ENCODE measurements at places on chromosomes 12 and 14.

- no peak for DNase-seq
Measured at GRCh38 chr12:53530061-53530460, 22.8 kb upstream of the NPFF start.

- DNase-seq = no peak
Measured at GRCh38 chr12:120259418-120260202, 5.9 kb downstream of the PXN start.

GRCh38 chr14:99621948-99622347, 17.9 kb upstream of the CCDC85C start:
- DNase-seq = no peak

DNA sequence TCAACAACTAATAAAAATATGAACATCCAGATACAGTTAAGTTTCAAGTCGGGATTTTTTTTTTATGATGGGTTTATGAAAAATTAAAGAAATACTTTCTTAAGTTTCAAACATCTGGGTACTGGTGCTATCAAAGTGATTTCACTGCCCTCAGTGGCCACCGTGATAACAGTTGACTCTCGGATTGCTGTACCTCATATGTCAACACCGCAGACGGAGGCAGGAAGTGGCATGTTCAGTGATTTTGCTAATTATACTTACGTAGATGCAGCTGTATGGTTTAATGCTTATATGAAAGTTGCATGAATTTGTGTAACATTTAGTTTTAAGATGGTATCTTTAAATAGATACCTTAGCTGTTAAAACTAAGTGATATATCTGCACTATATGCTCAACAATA, 20.8 kb upstream of the FBLN5 start:
- DNase-seq = no peak

- no peak for DNase-seq
Measured at GRCh38 chr14:96088911-96089310, 49.7 kb downstream of the C14orf132 start.

- no peak for DNase-seq
Measured at GRCh38 chr12:119672194-119672593, 4.3 kb downstream of the PRKAB1 start.

GRCh38 chr12:1501695-1502378, 92.5 kb downstream of the FBXL14 start:
- DNase-seq = no peak

DNA sequence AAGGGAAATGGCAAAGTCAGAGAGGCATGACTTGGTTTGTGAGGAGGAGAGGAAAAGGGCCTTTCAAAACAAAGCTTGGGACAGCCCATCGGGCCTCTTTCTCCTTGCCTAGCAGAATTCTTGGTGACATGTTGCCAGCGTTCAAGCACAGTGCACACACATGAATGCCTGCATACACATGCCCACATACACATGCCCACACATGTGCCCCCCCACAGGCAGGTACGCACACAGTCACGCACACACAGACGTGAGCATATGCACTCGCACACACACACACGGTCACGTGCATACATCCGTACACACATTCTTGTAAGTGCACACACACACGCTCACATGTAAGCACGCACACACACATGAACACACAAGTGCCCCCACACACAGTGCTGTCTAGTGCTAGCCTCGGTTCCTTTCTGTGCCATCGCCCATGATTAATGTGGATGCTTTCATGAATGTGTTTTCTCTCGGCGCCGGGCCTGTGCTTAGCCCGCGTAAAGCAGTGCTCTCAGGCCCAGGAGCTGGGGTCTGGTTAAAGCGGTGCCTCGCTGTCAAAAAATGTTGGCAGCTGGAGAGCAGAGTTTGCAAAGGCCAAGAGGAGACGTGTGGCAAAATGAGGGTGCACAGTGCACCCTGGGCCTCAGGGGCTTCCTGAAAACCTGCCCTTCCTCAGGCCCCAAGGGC, 328.8 kb upstream of the DIO3 start:
- no peak for DNase-seq

DNA sequence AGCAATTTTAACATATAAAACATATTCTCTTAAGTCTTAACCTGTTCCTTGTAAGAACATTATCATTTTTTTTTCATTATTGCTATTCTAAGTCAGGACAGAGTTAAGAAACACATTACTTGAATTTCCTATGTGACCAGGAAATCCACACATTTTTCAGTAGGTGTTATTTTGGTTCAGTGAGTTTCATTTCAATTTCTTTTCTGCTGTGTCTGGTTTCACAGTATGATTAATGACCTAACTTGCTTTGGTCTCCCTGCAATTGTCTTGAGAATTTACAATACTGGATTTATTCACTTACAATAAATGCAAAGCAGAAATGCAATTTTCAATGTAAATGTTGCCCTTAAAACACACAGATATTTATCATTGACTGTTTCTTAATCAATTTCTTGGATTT, 396.9 kb upstream of the TMTC1 start:
- DNase-seq = no peak

DNA sequence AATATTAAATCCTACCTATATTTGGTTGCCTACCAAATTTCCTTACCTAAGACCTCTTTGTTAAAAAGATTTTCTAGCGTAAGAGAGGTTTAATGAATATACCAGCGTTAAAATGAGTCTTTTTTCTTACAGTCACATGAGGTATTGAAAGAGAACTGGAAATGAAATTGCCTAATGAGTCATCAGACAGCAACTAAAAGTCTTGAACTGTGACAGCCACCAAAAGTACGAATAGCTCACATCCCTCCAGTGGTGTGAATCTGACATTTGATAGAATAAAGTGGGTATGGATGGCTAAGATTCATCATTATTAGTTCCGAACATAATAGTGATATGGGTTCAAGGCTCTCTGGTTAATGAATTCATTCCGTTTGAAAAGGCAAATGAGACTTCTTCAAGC, 1297.3 kb downstream of the AACS start:
- DNase-seq = no peak

- DNase-seq = no peak
Measured at GRCh38 chr14:65993103-65993502, 493.1 kb upstream of the CCDC196 start.

DNA sequence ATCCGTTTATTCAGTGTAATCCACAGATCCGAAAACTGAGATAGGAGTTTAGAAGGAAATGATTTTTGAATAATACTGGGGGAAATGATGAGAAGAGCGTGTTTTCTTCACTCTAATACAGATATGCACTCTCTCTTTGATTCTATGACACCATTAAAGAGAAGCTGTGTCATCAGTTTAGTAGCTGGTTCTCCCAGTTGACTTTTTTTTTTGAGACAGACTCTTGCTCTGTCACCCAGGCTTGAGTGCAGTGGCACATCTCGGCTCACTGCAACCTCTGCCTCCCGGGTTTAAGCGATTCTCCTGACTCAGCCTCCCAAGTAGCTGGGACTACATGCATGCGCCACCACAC, 48.4 kb upstream of the EML1 start:
- DNase-seq = no peak

DNA sequence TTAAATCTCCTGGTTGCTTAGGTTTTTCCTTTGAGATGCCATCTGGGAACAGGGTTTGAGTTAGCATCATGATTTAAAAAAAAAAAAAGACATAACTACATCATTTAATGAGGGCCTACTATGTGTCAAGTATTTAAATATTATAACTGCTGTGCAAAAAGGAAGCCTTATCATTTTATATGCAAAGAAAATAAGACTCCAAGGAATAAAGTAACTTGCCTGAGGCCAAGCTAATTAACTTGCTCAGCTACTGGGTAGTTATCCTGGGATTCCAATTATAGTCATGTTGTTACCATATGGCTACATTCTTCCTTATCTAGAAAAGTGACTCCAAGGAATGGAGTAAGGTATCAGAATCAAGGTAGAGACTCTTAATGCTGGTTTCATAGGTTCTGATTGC, 123.5 kb downstream of the SLC41A2 start:
- no peak for DNase-seq

GRCh38 chr12:105156260-105156659, 48.7 kb downstream of the WASHC4 start:
- no peak for DNase-seq

GRCh38 chr12:104680491-104680890, 223.7 kb downstream of the CHST11 start:
- DNase-seq = no peak

GRCh38 chr12:3152011-3152511, 74.9 kb downstream of the TSPAN9 start:
- no peak for DNase-seq

DNA sequence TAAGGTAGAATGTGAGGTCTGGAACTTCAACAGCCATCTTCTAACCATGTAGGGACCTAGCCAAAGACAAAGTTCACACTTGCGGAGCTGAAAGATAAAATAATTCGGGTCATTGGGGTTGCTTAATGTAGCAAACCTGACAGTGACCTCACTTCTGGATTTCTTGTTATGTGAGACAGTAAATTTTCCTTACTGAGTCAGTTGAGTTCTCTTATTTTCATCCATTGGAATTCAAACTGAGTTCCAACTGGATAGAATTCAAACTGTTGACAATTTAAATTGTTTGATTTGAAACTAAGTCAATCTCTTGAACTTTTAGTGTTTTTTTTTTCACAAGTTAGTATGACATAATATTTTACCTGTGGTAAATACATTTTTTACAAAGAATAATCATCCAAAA, 406.5 kb downstream of the ADAMTS20 start:
- DNase-seq = no peak

GRCh38 chr12:14959463-14959862, 1.9 kb downstream of the ARHGDIB start:
- no peak for DNase-seq

DNA sequence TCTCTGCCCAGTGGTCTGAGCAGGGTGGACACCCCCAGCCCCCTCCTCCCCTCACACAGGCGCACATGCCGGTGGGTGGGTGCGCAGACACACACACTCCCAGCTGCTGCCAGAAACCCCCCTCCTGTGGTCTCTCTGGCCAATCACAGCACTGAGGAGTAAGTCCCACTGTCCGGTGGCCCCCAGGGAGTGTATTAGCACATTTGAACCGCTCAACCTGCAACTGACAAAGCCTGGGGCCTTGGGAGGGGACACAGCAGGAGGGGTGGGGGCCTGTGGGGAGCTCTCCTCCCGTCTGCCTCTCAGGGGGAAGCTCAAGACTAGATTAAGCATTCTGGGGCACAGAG, 11.7 kb downstream of the FIGNL2 start:
- no peak for DNase-seq

DNA sequence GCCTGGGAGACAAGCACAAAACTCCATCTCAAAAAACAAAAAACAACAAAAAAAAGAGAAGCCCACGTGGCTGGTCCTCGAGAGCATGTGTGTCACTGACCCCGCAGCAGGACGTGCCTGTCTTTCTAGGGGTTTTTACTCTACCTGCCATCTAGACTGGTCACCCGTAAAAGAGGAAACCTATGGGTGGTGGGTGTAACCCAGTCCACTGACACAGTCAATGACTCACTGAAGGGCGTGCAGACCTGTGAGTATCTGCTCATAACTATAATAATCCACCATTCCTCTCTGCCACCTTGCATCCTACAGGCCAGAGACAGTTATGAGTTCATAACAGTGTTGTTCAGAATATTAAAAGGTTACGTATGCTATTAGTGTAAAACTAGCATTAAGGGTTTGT, 4.6 kb downstream of the GOLGA3 start:
- no peak for DNase-seq

DNA sequence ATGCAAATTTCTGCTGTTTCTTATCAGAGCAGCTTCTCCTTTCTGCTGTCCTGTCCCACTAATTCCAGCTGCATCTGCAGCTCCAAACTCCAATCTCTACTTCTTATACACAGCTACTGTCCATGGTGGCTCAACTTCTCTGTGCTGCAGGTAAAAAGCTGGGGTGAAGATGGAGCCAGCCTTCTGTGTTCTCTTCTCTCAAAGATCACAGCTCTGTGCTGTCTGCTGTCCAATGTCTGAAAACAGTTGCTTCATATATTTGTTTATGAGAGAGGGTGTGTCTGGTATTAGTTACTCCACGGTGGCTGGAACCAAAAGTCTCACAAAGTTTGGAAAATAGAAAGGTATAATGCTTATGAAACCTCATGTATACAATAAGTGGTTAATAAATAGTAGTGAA, 445.8 kb upstream of the TBX3 start:
- DNase-seq = no peak

DNA sequence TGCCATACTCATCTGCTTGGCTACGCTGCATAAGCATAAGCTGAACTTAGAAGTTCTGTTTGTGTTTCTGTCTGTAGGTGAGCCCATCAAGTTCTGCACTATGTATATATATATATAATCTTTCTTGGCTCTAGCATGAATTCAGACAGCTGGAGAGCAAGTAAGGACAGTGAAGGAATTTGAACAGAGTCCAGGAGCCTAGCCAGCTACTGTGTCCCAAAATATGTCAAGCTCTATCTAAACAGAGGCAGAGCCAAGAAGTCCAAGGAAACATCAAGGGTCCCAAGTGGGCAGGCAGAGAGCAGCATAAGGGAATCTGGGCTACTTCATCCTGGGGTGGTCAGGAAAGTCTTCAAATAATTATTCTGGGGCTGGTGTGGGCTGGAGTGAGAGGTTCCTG, 118.5 kb upstream of the NPAS3 start:
- DNase-seq = no peak

DNA sequence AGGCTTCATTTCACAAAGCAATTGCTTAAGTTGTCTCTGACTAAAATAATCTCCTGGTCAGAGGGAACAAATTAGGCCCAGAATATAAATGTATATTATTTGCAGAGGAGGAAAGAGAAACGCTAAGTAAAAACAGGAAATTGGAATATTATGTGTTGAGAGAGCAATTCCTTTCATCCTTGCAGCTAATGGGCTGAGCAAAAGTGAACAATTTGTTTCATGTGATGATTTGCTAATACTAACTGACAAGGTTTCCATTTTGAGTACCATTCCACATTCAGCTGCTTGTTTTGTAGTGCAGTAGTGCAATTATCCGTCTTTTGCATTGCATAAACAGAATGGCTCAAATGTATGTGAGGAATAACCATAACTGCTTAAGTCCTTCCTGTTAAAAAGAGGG, 103.2 kb downstream of the TPH2 start:
- DNase-seq = no peak

DNA sequence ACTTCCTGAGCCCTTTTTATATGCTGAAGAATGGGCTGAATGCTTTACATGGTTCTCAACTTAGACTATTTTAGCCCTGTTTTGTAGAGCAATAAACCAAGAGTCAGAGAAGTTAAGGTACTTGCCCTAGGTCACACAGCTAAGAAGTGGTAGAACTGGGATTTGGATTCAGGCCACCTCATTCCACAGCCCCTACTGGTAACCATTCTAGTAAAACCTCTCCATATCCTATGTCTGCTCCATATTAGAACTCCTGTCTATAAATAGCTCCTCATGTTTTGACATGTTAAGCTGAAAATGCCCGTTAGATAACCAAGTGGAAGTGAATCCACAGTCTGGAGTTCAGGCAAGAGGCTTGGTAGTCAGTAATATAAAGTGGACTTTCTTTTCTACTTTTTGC, 111.6 kb downstream of the HECTD4 start:
- DNase-seq = no peak

GRCh38 chr12:47816403-47817271, 3.1 kb downstream of the HDAC7 start:
- no peak for DNase-seq

- DNase-seq = no peak
Measured at GRCh38 chr12:62323386-62323785, 63.2 kb downstream of the USP15 start.

GRCh38 chr12:29863665-29864064, 79.9 kb upstream of the TMTC1 start:
- no peak for DNase-seq
